ENCODE measurements at places on chromosomes 5 and 9. TPM values are rescaled to one million over a fixed set of nuclear protein-coding genes. Genes with fewer than 3 reads are reported as not detected.

IFNA4 gene
- total RNA-seq = not detected

NDUFAF2 gene
- 13.9 TPM for total RNA-seq

GMCL2 gene
- not detected for total RNA-seq

CENPK gene
- 28.9 TPM for total RNA-seq

DNA sequence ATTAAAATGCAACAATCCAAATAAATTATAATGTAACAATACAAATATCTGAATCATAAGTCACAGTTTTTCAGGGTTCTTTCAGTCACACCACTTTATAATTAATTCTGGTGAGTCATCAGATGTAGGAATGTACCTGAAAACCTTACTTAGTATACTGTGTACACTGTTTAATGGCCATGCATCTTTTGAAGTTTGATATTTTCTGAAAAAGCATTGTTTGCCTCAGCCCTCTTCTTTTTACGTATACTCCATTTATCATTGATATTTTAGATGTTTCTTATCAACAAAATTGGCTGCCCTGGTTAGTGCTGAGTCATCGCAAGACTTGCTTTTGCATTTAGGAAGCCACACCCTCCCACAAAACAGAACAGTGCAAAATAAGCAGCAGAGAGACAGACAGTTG lies 218.6 kb downstream of the PJA2 start:
- no peaks in the 10 kb centered on the region for H3K36me3 ChIP-seq
- H3K27ac ChIP-seq = no peak overlapping the region
- DNase-seq = no peak
- no peak overlapping the region for H3K4me3 ChIP-seq
- H3K4me1 ChIP-seq = peaks cover 12% of the 10 kb centered on the region

GRCh38 chr5:59704936-59705335 lies 188.6 kb downstream of the PDE4D start:
- no peaks in the 10 kb centered on the region for H3K36me3 ChIP-seq
- peaks cover 3% of the 10 kb centered on the region for H3K4me1 ChIP-seq
- no peak overlapping the region for H3K4me3 ChIP-seq
- H3K27me3 ChIP-seq = no peaks in the 10 kb centered on the region

- no peak overlapping the region for H3K4me3 ChIP-seq
- no peak overlapping the region for H3K27ac ChIP-seq
- DNase-seq = no peak
- no peaks in the 10 kb centered on the region for H3K4me1 ChIP-seq
- no peaks in the 10 kb centered on the region for H3K27me3 ChIP-seq
These were observed 63.2 kb upstream of the GHR start for GRCh38 chr5:42360056-42360455.

DNA sequence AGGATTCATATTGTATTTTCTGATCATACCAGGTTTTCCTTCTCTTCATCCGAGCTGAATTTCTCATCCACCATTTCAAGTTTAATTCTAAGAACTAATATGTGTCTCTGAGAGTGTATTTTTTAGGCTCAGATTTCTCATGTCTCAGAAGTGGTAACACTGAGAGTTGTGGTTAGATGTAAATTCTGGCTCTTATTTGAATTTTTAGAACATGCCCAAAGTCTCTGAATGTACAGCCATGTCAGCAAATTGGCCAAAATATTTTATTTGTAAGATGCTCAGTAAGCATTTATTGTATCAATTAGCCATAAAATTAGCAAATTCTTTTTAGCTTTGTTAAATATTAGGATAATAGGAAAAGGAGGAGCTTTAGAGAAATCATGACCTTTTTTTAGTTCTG lies 16.6 kb downstream of the SV2C start:
- no peak for DNase-seq
- no peak overlapping the region for H3K27ac ChIP-seq
- no peaks in the 10 kb centered on the region for H3K36me3 ChIP-seq

DNA sequence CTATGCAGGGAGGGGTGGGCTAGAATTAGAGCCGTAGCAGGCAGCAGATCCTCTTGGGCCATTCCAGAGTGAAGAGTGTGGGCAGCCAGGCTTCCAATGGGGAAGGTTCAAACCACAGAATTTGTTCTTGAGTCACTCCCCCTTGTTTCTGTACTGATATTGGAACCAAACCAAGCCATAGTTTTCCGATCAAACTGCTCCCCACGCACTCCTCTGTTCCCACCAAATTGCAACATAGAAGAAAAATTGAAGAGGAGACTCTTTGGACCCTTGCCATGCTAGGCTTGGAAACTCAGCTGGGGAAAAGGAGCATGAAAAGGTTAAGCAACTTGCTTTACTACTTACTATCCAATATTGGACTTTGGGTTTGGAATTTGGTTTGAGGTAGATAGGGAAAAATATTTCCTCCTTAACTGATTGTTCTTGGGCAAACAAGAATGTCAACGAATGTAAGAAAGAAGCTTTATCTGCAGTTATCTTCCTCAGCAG lies 165.8 kb upstream of the NR3C1 start:
- no peaks in the 10 kb centered on the region for H3K36me3 ChIP-seq
- peaks cover 2% of the 10 kb centered on the region for H3K27me3 ChIP-seq
- H3K4me3 ChIP-seq = no peak overlapping the region
- DNase-seq = no peak

DNA sequence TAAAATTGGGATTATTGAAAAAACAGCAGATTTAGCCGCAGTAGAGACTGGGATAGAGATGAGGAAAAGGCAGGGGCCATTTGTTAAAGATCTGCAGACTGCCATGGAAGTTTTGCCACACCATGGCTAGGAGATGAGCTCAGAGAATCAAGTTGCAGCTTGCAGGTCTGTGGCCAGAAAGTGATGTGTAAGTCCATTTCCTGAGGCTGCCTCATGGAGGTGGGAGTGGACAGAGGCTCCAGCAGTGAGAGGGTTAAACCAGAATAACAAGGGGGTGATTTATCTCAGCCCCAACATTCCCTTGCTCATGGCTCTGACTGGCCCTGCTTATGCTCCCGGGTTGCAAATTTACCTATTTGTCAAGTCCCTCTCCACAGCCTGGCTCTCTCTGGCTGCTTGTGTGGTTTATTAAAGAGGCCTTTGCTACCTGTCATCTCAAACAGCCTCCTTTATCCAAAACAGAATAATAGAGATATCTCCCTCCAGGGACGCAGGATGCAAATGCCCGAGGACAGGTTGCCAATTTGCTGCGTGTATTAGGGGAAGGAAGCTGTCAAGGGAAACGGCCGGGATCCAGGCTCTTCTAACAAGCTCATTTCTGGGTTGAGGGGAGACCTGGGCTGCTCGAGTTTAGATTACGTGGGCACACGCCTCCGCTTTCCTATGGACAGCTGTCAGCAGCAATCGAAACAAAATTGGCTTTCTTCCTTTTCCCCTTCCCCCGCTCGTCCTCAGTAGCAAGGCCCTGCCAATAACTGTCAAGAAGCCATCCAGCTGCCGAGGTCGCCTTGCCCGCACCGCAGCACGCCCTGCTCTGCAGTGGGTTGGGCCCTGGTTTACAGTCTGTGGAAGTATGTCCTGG lies 72.8 kb upstream of the PITX1 start:
- no peak overlapping the region for H3K4me3 ChIP-seq
- H3K27ac ChIP-seq = no peak overlapping the region
- peaks cover 3% of the 10 kb centered on the region for H3K27me3 ChIP-seq

Data from endothelial cell (in vitro differentiated cells).